ENCODE measurements at places on chromosomes 11 and 22. TPM values are rescaled to one million over a fixed set of nuclear protein-coding genes. Genes with fewer than 3 reads are reported as not detected.

DNA sequence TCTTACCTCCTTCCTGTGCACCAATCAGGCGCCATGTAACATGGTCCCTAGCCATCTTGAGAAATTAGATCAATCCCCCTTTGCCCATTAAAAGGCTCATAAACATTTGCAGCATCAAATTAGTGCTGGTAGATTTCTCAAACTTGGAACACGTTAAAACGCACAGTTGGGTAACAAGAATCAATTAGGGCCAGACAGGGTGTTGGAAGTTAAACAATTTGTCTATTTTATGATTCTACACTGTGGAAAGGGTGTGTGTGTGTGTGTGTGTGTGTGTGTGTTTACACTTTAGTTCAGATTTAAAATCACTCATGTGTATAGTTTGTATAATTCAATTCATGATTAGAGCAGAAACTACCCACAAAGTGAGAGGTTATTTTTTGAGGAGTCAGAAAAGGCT, 682.0 kb downstream of the OPCML start:
- no peak for DNase-seq

GRCh38 chr11:129210831-129211181, 18.7 kb upstream of the ARHGAP32 start:
- no peak for DNase-seq

GRCh38 chr11:93411705-93412104, 81.2 kb downstream of the DEUP1 start:
- no peak for DNase-seq

DNA sequence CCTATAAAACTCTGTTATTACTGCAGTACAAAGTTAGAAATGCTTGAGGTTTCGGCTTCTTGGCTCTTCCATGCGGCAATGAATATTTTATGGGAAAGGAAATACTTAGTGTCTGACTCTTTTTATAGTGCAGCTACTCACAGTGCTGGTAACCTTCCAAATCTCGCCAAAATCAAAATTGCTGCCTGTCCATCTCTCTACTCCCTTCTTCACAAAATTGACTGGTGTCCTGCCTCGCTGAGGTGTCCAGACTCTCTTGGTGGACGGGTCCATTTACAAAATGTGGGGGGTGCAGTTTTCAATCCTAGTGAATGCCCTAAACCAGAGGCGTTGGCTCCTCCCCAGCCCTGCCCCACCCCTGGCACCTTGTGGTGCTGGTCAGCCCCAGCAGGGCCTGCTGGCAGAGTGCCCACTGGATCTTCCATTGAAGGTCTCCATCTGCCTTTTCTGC, 73.5 kb downstream of the ZBTB16 start:
- no peak for DNase-seq

DNA sequence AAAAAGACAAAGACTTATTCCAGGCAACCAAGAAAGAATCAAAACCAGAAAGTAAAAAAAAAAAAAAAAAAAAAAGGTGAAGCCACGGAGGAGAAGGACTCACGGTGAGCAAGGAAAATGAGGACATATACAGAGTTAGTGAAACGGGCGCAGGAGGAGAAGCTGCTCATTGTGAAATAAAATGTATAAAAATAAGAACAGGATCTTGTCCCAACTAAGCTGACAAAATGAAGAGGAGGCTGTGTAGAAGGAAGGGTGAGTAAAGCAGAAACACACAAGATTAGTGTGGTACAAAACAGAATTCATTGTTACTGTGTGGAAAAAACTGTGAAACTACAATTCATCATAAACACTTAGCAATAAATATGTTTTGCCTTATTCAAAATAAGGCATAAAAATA, 7.6 kb downstream of the IL17REL start:
- no peak for DNase-seq

GRCh38 chr11:60867871-60868681, 734 bp downstream of the ZP1 start:
- peak; percentile 53 for DNase-seq

GRCh38 chr22:19438298-19438697, 6.0 kb downstream of the MRPL40 start:
- DNase-seq: no peak

GRCh38 chr11:9070749-9071491, 20.5 kb downstream of the SCUBE2 start:
- no peak for DNase-seq

- no peak for DNase-seq
Measured at GRCh38 chr11:8071616-8072581, 9.1 kb upstream of the TUB start.

DNA sequence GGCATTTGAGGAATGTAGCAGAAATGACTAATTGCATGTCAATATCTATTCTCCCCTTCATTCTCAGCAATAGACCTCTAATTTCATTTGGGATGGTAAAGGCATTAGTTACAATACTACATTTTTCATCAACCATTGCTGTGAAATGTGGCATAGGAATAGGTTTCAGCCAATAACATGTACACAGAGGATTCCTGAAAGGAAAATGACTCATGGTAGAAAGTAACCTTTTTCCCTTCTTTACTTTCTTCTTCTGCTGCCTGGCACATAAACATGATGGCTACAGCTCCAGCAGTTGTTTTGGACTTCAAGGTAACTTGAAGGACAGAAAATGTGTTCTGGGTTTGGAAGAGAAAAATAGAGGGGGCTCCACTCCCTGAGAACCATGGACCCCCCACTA, 231.8 kb upstream of the CTSC start:
- DNase-seq: no peak

GRCh38 chr11:84003181-84003580, 717.0 kb upstream of the CCDC90B start:
- no peak for DNase-seq

DNA sequence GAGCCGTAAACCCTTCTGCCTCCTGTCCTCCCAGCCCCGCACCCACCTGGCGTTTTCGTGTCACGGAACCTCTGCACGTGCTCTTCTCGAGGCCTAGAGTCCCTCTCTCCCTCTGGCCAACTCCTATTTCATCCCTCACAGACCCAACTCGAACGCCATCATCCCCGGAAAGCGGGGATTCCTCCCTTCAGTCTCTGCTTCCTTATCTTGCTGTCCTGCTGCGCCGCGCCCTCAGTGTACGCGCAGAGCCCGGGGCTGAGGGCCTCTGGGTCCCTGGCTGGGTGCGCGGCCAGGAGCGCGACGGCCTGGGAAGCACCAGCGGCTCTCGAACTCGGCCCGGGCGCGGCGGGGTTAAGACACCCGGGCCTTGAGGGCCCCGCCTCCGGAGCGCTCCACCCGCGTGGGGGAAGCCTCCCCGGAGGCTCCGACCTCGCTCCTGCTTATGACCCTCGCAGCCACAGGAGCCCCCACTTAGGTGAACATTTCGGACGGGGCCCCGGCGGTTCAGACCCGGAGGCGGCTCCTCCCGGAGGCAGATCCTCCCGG, 398 bp upstream of the ATG16L2 start:
- peak; percentile 82 for DNase-seq

DNA sequence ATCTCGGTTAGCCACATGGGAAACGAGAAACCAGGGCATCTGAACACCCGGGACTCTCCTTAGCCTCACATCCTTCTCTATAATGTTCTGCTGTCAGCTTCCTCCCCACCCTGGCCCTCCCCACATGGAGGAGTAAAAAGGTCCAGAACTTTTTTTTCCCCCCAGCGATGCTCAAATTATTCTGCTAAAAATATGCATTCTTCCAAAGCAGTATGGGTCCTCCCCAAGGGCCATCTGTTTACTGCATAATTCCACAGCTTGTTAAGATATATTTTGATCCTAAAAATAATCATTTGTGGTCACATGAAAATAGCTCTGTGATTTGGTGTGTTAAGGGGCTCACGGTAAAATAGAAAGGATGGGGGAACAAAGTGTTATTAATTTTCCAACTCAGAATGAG, 281.5 kb upstream of the NARS2 start:
- no peak for DNase-seq

DNA sequence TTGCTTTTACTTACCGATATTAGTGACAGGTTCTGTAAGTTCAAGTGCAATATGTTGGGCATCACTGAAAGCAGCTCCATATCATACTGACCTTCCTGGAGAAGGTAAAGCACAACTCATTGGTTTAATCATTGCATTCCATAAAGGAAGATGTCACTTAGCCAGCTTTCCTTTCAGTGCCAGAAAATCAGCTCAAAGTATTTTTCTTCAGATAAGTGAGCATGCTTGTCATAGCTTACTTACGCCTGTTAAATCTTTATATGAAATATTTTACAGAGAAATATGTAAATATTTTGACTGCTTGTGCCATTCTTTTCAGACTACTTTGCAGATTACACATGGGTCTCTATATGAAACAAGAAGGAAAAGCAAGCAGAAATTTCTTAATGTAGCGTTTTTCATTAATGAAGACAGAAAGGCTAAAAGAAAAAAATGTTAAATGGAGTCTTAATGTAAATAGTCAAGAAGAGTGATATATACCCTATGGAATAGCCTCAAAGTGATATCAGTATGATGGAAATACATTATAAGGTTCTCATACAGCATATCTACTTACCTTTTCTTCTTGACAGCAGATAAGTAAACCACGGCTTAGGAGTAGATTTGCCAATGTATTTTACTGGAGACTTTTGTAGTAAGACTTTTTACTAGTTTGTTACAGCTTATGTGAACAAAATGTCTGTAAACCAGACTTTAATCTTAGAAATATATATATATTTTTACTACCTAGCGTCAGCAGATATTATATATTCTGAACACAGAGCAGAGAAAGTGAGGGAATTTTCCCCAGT, 649.7 kb downstream of the METTL15 start:
- DNase-seq: no peak

DNA sequence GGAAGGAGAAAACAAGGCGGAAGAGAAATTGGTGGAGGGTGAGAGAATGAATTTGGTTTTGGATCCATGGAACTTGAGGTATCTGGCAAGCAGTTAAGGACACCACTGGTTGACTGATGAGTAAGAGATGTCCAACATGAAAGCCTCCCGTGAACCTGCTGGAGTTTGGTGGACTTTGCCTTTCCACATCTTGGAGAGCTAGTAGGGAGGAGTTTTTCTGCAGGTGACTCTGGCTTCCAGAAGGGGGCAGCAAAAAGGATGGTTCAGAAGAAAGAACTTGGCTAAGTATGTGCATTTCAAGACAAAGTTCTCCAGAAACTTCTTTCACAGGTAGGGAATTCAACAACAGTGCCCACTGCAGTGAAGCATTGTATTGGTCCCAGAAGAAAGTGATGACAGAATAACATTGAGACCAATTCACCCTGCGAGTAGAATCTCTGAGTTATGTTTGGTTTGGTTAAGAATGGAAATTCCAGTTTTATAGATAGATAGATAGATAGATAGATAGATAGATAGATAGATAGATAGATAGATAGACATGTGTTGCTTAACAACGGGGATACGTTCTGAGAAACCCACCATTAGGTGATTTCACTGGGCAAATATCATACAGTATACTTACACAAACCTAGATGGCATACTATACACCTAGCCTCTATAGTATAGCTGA, 28.5 kb downstream of the DCDC1 start:
- DNase-seq: no peak

GRCh38 chr22:50479721-50480120, 1.6 kb upstream of the ADM2 start:
- peak; percentile 57 for DNase-seq

- DNase-seq: peak; percentile 93
Measured at GRCh38 chr11:16881074-16881709, 133.0 kb downstream of the PLEKHA7 start.

DNA sequence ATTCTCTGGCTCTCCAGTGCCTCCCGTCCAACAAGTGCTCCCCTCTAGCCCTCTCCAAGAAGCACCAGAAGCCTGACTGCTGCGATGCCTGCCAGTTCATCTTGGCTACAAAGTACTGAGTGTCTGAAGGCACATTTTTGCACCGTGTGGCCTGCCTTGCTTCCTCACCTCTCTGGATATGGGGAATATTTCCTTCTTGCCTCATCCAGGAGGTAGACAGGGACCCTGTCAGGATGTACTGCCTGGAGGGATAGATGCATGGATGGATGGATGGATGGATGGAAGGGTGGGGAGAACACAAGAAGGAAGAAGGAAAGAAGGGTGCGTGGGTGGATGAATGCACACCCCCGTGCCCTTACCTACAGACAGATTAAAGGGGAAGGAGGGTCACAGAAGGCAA, 27.6 kb downstream of the KCTD17 start:
- DNase-seq: no peak

DNA sequence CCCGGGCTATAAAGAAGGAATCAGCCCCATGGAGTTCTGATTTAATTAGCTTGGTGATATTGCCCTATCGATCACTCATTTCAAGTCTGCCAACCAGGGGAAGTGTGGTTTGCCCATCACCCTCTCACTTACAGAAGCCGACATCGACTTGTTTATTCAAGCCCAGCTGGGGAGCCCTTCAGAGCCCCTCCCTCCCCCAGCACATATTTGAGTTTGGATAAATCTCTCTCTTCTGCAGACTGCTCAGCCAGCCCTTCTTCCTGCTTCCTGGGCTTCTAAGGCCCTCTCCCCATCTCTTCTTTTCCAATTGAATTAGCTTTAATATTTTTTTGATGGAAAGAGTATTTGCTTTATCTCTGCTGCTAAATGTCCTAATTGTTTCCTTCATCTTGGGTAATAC, 299.0 kb downstream of the MIAT start:
- peak; percentile 71 for DNase-seq

DNA sequence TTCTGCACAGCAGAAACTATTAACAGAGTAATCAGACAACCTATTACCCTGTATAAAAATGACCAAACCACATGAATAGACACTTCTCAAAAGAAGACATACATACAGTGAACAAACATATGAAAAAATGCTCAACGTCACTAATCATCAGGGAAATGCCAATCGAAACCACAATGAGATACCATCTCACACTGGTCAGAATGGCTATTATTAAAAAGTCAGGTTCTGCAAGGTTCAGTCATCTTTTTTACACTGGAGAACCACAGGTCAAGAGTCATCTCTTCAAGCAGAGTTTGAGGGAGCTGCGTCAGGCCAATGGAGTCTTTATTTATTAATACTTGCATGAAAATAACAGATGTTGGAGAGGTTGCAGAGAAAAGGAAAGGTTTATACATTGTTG, 40.4 kb downstream of the RCN1 start:
- no peak for DNase-seq

GRCh38 chr11:86938900-86939880, 16.0 kb downstream of the FZD4 start:
- DNase-seq: no peak

- DNase-seq: no peak
Measured at GRCh38 chr11:115886422-115886733, 382.2 kb upstream of the CADM1 start.

GRCh38 chr22:46948411-46949144, 186.1 kb downstream of the TBC1D22A start:
- no peak for DNase-seq

The VPREB1 gene
- total RNA-seq: not detected

The MFRP gene
- total RNA-seq: not detected

The RFPL3 gene
- not detected for total RNA-seq

The SNX15 gene
- total RNA-seq: 19.1 TPM

The KCNQ1OT1 gene
- total RNA-seq: 4.1 TPM

The P2RX6 gene
- not detected for total RNA-seq

The CSF2RB gene
- total RNA-seq: 7.1 TPM

The SEC14L2 gene
- 59.1 TPM for total RNA-seq
